ENCODE measurements at places on chromosomes 5 and 9.
A peak's percentile ranks its signal among the peaks of the same experiment; 100 is the strongest.

DNA sequence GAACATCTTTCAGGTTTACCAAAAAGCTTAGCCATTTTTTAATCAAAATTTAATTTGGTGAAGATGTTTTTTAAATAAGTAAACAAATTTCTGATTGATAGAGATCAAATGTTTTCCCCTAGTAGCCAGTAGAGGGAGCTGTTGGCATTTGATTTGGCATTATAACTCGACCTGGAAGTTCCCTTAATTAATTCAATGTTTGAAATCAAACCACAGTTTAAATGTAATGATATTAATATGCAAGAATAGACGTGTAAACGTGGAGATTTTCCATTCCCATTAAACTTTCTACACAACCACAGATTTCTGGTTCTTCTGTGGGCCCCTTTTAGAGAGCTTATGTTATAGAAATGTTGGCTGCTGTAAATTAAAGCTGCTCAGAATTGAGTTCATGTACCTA is 148.1 kb upstream of the MPDZ start:
- DNase-seq: no peak

DNA sequence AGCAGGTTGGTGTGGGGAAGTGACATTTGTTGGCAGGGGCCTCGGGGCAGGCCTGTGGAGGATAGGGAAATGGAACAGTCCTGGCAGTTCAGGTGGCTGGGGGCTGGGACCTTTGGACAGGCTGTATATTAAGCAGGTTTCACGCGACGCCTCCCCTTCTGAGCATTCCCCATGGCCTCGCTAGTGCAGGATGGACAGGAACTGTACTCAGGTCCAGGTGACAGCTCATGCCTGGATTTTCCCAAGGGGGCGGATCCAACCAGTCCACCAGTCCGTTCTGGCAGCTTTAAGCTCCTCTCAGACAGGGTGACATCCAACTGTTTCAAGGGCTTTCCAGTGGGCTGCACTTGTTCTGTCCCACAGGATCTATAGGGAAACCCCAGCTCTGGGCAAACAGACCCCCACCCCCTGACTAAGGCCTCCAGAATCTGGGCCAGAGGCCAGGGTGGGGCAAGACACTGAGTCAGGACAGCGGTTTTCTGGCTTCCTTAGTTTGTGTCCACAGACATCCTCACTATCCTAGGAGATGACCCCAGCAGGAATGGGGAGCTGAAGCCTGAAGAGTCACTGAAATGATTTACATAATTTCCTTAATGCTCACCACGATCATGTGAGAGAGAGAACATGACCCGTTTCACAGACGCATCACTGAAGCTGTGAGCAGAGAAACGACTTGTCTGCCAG is 20.9 kb downstream of the CSF2 start:
- no peak for DNase-seq

GRCh38 chr5:66889524-66889923 is 293.3 kb downstream of the MAST4 start:
- DNase-seq: no peak

- no peak for DNase-seq
Observed at GRCh38 chr5:160922311-160922710, 70.3 kb upstream of the ATP10B start.

DNA sequence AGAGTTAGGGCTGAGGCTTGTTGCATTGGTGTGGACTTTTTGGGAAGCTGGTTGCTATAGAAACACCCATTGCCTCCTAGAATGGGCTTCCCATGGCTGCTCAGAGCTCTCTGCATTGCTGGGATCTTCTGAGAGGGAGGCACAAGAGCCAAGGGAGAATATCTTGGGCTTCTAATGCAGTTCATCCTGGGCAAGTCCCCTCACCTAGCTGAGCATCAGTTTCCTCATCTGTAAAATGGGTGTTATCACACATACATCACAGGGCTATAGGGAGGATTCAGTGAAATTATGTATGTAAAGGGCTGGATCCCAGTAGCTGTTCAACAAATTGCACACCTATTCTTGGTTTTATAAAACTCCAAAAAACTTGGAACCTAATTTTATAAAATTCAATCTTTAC is 106.1 kb upstream of the ALDH1B1 start:
- DNase-seq: no peak

- no peak for DNase-seq
Observed at GRCh38 chr9:116555556-116556155, 131.4 kb upstream of the TRIM32 start.

DNA sequence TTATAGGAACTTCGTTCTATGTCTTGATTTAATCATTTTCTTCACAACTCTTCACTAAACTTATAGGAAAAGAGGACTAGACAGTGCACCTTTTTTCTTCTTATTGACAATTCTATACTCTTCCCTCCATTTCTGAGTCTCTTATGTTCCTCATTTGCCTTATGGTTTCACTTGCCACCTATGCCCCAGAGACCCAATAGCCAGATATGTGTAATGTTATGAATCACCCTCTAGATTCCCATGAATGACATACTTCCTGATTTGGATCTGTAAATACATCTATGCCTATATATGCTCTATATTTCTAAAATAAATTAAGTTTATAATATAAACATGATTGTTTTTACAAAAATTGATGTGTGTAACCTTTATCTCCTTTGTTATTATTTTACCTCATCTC is 514.1 kb upstream of the MEF2C start:
- no peak for DNase-seq

DNA sequence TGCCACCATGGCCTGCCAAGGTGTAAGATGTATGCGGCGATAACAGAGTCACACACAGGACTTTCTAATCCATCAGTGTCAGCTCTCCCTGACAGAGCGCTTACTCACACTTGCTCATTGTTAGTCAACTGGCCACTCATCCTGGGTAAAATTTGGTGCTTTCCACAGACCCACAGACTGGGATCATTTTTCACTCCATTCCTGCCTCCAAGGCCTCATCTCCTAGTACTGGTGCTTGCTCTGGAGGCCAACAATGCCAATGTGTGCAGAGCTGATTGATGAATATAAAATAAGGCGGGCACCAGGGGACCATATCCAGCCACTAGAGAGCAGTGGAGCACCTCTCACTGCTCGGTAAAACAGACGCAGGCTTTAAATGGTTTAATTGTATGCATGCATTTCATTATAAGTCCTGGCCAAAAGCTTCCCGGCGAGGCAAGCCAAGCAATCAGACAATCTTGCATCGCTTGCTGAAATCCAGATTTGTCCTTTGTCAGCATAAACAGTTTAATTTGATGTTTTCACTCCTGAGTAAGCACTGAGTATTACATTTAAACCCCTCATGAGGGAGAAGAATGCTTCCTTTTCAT is 22.3 kb downstream of the PSMB7 start:
- DNase-seq: no peak

DNA sequence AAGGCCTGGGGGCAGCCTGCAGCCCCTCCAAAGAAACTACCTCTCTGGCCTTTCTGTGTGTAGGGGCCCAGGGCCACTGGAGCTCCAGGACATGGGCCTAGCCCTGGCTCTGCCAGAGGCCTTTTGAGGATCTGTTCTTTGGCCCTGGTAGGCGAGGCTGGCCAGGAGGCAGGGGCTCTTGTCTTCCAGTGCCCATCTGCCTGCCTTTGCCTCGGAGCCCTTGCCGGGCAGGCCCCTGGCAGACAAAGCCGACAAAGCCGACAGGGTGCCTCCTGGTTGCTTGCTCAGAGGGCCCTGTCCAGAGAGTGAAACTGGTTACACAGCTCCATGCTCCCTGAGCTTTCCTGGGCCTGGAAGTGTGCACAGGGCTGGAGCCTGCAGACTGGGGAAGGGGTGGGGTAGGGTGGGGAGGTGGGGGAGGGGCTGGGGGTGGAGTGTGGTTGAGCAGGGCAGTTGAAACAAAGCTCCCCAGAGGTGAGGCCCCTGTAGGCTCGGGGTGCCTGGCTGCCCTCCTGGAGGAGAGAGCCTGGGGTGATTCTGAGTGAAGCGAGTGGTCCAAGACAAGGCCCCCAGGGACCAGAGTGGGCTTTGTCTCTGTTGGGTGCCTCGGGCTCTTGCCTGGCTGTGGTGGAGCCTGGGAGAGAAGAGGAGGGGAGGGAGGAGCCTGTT is 29.3 kb downstream of the PTPA start:
- DNase-seq: no peak

DNA sequence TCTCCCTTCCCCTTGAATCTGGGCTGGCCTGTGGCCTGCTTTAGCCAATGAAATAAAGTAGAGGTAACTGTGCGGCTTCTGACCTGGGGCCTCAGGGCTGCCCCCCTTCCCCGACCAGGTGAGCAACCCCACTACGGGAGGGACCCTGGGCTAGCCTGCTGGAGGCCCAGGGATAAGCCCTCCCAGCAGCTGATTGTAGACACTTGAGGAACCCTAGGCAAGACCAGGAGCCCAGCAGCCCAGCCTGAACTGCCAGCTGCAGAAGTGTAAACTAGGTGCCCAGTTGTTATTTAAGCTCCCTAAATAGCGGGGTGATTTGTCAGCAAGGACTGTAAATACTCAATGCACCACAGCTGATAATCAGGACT is 41.3 kb downstream of the RAPGEF1 start:
- DNase-seq: no peak

GRCh38 chr5:91022518-91022917 is 360.6 kb downstream of the ARRDC3 start:
- DNase-seq: no peak

DNA sequence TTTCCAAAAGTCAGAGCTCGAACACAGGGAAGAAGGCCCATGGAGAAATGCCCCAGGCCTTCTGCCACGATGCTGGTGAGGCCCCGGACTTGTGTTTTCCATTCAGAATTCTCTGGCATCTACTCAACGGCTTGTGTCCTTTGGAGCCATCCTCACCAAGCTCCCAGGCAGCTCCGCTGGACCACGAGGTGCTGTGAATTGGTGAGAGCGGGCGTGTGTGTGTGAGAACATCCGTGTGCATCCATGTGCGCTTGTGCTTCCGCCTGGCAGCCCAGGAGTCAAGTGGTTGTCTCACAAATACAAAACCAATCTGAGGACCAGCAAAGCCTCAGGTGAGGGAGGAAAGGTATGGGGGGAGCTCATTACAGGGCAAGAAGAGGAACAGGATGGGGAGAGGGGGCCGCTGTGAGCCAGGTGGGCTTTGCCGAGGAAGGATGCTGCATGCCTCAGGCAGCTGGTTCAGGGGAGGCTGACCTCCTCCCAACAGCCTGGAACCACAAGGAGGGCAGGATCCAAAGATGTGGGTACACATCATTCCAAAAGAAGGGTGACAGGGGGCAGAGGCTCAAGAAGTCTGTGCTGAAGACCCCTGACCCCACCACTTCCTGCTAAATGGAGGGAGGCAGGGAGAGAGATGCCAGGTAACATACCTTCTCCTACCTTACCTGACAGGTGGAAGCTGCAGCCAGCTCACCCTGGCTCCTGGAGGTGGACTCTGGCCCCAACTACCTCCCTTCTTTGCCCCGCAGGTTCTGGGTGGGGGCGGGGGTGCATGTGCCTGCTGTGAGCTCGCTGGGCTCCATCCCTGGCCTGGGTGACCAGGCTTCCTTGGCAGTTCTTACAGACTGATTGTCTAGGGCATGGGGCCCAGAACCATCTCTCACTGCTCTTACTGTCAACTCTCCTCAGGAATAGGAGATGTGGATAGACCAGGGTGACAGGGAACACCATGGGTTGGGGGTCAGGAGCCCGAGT is 196.3 kb downstream of the PAX5 start:
- no peak for DNase-seq

DNA sequence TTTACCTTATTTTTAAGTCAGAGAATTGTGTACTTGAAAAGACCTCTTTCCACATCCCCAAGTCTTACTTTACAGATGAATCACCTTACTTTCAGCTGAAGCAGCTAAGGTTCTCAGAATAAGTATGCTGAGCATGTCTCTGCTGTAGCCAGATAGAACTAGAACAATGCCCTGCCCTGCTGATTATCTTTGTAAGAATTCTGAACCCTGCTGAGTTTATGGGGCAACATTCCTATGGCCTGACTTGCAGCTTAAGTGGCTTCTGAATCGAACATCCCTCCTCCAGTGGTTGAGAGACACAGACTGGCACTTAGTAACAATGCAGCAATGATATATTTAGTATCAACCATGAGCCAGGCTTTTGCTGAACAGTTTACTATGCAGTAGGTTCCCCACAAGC is 592.0 kb upstream of the WWC1 start:
- no peak for DNase-seq

- no peak for DNase-seq
Observed at GRCh38 chr5:149489605-149490037, 61.6 kb downstream of the CSNK1A1 start.

DNA sequence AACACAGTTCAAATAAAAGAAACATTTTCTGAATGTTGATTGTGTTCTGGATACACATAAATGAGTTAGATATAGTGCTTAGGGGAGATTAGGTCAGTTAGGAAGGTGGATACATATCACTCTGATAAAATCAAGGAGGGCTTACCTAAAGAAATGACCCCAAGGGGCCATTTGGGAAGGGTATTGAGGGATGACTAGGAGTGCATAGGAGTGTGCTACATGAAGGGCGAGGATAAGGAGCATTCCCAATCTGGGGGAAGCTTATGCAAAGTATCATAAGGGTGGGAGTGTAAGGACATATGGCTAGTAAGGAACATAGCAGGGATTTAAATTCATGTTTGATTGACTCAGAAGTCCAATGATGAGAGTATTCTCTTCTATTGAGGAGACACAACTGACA is 183.6 kb downstream of the NSG2 start:
- no peak for DNase-seq

- DNase-seq: peak; percentile 90
Observed at GRCh38 chr5:59039296-59040023, 456.6 kb downstream of the RAB3C start.

DNA sequence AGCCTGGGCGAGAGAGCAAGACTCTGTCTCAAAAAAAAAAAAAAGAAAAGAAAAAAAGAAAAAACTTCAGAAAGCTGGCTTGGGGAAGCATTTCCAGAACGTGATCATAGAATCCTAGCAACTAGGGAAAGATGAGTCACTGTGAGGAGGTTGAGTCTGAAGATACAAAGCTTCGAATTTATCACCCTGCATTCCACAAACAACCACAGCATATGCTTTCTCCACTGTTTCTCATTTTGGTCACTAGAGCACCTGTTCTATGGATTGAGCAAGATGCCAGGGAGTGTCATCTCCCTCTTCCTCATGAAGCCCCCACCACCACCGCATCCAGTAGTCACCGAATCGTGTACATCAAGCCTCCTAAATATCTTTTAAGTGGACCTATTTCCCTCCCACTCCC is 37.9 kb downstream of the SEMA5A start:
- no peak for DNase-seq

- no peak for DNase-seq
Observed at GRCh38 chr5:1934056-1934394, 51.3 kb upstream of the IRX4 start.

DNA sequence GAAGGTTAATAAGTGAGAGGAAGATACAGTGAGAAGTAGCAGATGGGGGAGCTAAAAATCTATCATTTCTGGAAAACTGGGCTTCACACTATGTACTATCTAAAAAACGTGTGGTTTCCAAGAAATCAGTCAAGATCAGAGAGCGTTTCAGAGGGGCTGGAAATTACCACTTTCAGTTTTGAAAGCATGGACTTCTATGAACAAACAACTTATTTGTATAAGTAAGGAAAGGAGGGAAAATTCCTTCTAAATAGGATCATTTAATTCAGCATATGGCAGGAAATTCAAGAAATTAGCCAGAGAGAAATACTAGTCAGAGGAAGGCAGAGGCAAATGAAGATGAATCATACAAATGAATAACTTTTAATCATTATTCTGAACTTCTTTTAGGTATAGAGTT is 11.3 kb downstream of the TNC start:
- DNase-seq: no peak

GRCh38 chr9:92208693-92209524 is 84.6 kb downstream of the IARS1 start:
- DNase-seq: no peak

All from activated CD8-positive, alpha-beta memory T cell treated with anti-CD3 and anti-CD28 coated beads, Interleukin-2, amount 50 U/mL, for 4 hours (primary cell).